ENCODE measurements at places on chromosomes 6 and 20. TPM values are rescaled to one million over a fixed set of nuclear protein-coding genes. Genes with fewer than 3 reads are reported as not detected.

The COL12A1 gene
- 310 TPM for polyA plus RNA-seq

The CD24 gene
- polyA plus RNA-seq = 17.5 TPM

The CLVS2 gene
- polyA plus RNA-seq = not detected

The ESR1 gene
- 2.9 TPM for polyA plus RNA-seq

The PBOV1 gene
- polyA plus RNA-seq = not detected

The SLC22A16 gene
- 0.08 TPM for polyA plus RNA-seq

The GUCA1A gene
- 0.14 TPM for polyA plus RNA-seq

The GNL1 gene
- polyA plus RNA-seq = 41.0 TPM

- DNase-seq = no peak
Measured at GRCh38 chr6:79941489-79942151, 5.7 kb downstream of the ELOVL4 start.

GRCh38 chr20:14214046-14214445, 123.4 kb downstream of the FLRT3 start:
- no peak for DNase-seq

DNA sequence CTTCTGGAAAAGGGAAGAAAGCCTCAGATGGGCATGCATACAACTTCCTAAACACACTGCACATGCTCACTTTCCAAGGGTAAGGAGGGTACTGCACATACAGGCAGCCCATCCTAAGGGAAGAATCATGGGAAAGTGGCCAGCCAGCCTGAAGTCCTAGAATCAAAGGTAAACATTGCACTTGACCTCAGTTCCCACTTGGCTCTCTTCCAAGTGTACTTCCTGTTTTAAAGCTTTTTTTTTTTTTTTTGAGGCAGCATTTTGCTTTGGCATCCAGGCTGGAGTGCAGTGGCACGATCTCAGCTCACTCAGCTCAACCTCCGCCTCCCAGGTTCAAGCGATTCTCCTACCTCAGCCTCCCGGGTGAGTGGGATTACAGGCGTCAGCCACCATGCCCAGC, 225.3 kb upstream of the EPHA7 start:
- no peak for DNase-seq

DNA sequence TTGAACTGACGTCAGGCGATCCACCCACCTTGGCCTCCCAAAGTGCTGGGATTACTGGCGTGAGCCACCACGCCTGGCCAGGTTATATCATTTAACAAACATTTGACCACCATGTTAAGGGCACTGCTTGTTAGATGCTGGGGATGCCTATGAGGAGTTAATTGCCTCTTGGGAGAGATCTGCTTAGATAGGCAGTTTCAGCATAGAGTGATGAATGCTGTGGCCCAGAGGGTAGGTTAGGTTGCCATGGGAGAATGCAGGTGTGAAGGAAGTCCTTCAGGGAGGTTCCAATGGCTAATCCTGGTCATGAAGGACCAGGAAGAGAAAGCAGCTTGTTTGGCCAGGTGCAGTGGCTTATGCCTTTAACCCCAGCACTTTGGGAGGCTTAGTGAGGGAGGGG, 17.0 kb downstream of the PHF20 start:
- DNase-seq = no peak

DNA sequence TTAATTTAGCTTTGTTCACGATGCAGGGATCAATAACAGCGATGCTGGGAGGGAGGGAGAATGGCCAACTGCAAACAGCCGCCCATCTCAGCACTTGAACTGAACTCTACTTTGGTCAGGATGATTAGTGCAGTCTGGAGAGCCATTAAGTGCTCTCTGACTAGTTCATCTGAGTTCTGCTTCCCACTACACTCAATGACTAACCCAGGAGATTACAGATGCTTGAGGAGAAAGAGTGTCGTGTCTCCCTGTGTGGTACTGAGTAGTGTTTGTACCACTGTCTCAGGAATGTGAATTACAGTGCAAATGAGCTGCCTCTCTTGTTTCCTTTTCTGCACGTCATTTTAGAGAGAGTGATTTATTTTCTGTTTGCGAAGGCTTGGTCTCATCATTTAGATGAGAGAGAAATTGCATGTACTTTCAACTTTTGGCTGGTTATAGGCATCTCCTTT, 23.5 kb downstream of the CARMIL1 start:
- no peak for DNase-seq

DNA sequence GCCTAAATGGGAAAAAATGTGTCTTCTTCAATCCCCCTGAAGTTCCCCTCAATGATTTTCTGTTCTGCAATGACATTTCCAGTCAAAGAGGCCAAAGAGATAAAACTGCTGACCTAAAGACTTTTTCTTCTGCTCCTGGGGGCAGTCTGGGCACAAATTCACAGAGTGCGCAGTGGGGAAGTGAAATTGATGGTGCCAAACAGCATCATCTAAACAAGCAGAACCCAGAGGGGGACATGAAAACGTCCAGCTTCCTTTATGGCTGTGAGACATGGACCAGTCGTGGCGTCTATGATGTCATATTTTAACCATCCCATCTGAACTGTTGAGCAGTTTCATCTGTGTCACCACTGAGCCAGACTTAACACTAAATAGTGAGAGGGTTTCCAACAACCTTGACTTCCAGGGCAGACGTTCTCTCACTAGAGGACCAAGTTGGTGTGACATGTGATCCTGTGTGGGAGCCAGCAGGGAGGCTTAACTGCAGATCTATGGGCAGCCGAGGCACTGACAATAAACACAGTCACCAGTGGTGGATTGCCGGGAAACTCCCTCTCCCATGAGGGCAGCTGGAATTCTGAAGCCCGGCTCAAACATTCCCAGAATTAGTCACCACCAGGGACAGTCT, 12.4 kb downstream of the SCML4 start:
- no peak for DNase-seq

DNA sequence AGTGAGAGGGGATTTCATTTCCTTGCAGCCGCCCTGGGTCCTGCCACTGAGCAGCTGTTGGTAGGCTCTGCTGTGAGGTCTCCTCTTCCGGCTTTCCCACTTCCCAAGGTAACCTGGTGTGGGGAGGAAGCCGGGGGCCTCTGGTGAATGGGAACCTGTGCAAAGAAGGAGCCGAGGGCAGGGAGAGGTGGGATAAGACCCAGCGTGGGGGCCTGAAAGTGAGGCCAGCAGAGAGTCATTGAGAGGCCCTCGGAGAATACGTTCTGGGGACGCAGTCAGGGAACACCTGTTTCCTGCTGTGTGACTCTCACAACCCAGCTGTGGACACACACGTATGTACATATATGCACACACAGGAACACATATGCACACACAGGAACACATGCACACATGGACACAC, 100.7 kb downstream of the CDH26 start:
- DNase-seq = no peak

- no peak for DNase-seq
Measured at GRCh38 chr20:40630713-40631112, 58.3 kb downstream of the MAFB start.

GRCh38 chr20:60046011-60046413, 87.8 kb downstream of the CDH26 start:
- no peak for DNase-seq
